ENCODE measurements at places on chromosomes 7 and 10.

DNA sequence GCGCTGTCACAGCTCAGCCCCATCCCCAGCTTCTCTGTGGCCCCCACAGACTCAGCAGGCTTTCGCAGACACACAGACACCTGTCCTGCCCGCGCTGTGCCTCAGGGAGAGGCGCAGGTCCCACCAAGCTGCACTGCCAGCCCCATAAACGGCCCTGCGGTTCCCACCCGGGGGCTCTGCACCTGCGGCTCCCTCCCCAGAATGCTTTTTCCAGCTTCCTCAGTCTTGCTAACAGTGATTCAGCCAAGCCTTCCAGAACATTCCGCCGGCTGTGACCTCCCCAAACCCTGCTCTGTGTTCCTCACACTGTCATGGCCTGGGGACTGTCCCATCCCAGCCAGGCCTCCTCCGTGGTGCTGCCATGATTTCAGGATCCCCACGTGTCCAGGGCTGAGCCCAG lies 27.8 kb upstream of the TNRC18 start:
- DNase-seq = no peak

DNA sequence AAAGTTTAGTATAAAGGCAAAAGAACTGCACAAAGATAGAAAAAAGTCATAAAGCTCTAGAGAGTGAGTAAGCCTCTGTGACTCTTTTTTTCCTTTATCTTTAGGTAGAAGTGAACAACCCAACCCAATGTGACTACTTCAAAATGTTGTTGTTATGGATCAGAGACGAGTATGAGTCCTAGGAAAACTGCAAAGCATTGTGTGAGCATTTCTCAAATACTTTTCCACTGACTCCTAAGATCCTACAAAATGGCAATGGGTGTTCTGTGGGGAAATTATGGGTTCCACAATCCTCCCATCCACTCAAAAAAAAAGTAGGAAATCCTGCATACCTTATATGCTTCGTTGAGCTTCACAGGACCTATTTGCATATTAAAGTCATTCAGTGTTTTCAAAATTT lies 177.1 kb downstream of the DGKI start:
- no peak for DNase-seq

DNA sequence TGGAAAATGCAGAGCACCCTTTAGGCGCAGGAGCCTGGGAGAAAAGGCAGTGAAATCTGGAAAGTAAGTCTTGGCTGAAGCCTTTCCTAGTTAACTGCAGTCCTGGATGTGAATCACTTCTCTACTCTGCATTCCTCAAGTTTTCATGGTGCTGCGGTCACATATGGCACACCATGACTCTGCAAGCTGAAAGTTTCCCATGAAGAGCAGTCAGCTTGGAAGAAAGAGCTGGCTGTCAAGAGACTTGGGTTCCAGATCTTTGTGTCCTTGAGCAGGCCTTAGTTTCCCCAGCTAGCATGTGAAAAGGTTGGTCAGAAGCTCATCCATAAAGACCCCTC lies 548.3 kb downstream of the SORCS3 start:
- no peak for DNase-seq

- no peak for DNase-seq
Observed at GRCh38 chr10:15482156-15482555, 111.1 kb upstream of the FAM171A1 start.

GRCh38 chr7:85851571-85852193 lies 664.8 kb upstream of the SEMA3D start:
- DNase-seq = no peak

DNA sequence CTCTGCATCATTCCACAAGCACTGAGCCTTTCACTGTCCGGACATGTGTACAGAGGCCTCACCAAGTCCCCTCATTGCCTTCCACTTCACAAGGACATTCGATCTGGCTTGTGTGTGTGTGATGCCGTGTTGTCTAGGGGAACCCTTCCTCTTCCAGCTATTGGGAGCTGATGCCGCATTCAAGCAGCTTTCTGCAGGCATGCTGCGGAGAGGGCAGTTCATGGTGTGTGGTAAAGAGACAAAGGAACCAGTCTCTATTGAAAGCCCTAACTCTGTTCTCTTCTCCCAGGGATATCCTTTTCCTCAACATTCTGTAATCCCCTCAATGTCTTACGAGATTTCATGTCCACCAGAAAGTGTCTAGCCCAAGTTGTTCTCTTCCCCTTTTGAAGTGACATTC lies 141.6 kb downstream of the ALOX5 start:
- DNase-seq = no peak

DNA sequence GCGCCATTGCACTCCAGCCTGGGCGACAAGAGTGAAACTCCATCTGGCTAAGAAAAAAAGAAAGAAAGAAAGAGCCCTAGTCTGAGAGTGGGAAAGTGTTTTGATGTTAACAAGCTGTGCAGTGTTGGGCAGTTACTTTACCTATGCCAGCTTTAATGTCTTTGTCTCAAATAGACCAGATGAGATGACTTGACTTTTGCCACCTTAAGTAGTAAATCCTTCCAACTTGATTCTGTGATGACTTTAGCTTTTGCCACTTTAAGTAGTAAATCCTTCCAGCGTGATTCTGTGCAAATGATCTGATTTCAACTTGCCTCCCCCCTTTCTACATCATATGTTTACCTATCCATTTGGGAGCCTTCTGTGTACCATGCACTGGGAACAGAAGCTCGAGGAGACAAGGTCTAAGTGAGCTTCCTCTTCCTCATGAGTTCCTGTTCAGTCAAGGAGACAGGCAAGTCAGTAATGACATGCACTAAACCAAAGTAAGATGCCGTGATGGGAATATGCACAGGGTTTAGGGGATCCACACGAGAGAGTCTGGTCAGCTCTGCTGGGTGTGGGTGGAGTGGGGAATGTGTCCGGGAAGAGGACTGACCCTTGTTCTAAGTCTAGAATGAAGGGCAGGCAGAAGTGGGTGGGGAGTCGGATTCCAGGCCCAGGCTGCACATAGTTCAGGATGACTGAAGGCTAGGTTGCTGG lies 17.2 kb downstream of the INPP5F start:
- no peak for DNase-seq

GRCh38 chr7:19589446-19589845 lies 119.4 kb downstream of the POLR1F start:
- no peak for DNase-seq

DNA sequence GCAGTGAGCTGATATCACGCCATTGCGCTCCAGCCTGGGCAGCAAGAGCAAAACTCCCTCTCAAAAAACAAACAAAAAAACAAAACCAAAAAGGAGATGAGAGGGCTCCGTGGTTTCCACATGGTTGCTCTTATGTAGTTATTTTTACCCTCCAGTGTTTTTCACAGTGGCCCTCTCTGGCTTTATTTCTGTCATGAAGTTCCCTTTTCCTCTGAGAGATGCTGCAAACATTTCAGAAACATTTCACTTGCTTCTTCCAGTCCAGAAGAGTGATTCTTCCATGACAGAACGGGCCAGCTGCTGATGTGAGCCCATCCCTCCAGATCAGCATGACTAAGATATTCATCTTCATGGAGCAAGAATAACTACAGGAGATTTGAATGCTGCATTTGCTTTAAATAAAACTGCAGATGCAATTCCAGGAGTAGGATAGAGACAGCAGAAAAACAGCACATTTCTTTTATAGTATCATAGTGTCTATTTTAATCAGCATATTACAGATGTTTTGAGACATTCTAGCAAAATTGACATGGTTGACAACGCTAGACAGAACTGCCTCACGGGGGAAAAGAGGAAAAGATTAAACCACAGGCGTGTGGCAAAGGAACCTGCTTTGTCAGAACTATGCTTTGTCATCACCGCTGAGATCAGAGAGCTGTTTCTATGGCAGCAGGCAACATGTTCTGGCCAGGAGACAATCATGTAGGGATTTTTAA lies 40.3 kb downstream of the NRCAM start:
- DNase-seq = peak; percentile 31

GRCh38 chr10:117933036-117933435 lies 113.7 kb downstream of the RAB11FIP2 start:
- no peak for DNase-seq

GRCh38 chr10:48497780-48498770 lies 106.8 kb downstream of the ARHGAP22 start:
- DNase-seq = no peak

- no peak for DNase-seq
Observed at GRCh38 chr10:18079665-18080295, 60.4 kb upstream of the CACNB2 start.

GRCh38 chr10:28897617-28898464 lies 220.5 kb downstream of the BAMBI start:
- no peak for DNase-seq

DNA sequence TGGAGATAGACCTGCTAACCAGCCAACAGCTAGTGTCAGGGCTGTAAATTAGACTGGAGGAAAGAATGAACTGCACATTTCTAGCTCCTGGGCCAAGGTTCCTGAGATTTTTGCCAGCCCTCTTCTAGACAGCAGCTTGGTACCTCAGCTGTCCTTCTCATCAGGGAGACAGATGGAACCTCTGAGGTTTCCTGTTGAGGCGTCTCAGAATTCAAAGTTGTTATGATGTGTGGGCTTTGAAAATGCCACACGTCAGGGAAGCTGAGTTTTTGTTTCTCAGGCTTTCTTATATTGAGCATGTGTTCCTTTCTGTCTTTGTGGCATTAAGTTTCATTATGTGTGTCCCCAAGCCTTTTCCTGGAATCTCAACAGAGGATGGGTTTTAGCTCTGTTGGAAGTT lies 736.6 kb downstream of the AUTS2 start:
- DNase-seq = no peak

GRCh38 chr10:116316503-116316902 lies 7.7 kb upstream of the CCDC172 start:
- no peak for DNase-seq

DNA sequence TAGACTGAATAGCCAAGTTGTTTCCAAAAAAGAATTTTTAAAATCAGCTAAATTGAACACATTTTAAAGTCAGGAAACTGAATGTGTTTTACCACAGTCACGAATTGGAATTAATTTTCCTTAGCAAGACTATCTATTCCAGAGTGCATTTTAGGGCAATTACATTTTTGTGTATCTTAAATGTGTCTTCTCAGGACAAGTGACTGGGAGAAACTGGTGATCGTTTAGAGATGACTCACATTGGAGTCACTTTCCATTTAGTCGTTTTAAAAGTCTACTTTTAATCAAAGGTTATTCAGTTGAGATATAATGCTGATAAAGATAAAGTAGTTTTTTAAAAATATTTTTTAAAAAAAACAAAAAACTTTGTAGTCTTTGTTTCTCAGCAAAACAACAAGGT lies 191.7 kb upstream of the SLC26A5 start:
- DNase-seq = no peak

DNA sequence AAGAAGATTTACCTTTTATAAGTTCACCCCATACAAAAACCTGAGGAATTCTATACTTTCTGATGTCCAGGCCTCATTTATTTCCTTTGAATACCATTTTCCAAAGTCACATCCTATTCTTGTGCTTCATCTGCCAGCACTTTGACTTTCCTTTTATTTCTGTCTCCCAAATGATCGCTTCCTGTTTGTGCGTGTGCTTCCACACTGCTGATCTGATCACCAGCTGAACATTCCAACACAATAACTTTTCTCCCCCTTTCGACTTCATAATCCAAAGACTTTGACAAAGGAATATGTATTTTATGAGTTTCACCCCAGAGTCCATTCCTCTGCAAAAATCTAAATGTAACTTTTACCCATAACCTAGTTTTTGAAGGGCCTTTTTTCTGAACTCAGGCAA lies 3.1 kb downstream of the ELAPOR2 start:
- no peak for DNase-seq
